Peyer's patch (tissue), 4 donors: ENCODE measurements at places on chromosomes 12 and 14.

GRCh38 chr14:92457016-92457565 is 56.5 kb upstream of the RIN3 start:
- no peak for DNase-seq

DNA sequence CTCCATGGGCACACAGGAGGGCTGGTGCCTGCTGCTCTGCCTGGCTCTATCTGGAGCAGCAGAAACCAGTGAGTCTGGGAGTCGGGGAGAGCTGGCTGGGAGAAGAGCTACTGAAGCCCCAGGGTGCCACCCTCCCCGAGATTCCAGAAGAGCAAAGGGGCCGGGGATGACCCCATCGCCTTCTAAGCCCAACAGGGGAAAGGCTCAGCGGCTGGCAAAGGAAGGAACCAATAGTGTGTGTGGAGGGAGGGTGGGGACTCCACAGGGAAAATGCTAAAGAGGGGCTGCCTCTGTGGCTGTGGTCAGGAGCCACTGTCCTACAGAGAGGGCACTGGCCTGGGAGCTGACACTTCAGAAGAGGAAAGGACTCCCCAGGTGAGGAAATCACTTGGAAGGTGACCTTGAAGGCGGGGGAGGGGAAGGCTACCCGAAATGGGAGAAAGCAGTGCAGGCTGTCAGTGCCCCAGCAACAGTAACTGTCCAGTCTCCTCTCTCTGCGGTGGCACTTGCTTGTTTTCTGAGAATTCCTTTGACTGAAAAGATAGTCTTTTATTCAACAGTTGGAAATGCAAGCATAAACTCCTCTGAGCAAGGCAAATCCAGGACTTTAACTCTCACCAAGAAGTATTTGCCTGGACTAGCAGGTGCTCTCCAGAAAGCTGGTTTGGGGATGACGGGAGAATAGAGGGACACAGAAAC is 552 bp downstream of the TAPBPL start:
- peak; percentile 70 for DNase-seq

DNA sequence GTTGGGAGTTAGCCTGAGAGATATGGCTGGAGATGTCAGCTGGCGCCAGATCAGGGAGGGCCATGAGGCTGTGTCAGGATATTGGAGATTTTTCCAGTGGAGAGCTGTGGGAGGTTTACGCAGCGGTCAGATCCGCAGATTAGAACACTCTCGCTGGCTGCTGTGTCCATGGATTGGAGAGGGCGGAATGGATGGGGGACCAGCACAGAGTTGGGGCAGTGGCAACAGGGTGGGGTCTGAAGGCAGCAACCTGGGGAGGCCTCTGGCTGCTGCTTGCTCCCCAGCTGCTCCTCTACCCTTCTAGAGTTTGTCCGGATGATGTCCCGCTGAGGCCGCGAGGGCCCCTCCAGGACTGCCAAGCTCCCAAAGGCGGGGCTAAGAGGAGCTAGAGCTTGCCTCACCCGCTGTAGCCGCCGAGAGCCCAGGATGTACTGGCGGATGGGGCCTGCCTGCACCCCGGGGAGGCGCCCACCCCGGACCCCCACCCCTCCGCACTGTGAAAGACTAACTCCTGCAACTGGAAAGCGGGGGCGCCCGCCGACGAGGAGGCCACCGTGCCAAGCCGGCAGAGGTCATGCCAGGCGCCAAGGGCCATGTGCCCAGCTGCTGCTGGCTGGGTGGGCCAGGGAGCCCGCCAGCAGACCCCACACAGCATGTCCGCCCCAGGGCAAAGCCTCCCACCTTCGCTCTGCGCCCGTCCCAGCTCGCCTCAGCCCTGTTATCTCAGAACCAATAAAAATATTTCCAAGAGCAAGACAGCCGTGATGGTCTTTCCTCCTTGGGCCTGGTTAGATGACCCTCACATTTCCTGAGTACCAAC is 20.2 kb upstream of the MLEC start:
- no peak for DNase-seq

GRCh38 chr14:60125918-60126317 is 34.2 kb downstream of the PCNX4 start:
- no peak for DNase-seq

DNA sequence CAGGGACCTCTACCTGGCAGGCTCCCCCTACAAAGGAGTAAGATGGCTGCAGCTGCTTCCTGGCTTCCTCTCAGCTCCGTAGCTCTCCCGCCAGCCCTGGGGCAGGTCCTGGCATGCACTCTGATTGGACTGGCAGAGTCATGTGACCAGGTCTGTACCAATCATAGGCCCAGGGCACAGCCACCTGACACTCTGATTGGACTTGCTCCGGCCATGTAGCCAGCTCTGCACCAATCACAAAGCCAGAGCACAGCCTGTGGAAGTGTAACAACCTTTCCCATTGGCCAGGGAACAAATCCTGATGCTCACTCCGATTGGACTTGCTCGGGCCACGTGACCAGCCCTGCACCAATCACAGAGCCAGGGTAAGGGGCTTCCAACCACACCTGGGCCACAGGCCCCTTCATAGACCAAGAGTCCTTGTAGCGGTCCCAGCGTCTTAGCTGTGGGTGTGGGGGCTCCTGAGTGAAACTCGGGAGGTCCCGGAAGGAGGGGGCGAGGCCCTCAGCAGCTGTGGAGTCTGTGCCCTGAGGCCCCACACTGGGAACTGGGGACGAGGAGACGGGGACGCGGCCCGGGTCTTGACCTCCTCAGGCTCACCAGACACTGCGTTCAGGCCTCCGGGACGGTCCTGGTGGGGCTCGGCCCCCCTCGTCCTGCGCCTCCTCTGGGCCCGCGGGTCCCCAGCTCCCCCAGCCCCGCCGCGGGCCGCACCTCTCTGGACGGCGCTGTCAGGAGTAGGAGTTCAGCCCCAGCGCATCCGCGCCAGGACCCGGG is 210.6 kb downstream of the ADGRD1 start:
- DNase-seq, result no peak

- no peak for DNase-seq
Observed at GRCh38 chr14:80491131-80491530, 279.8 kb upstream of the DIO2 start.

DNA sequence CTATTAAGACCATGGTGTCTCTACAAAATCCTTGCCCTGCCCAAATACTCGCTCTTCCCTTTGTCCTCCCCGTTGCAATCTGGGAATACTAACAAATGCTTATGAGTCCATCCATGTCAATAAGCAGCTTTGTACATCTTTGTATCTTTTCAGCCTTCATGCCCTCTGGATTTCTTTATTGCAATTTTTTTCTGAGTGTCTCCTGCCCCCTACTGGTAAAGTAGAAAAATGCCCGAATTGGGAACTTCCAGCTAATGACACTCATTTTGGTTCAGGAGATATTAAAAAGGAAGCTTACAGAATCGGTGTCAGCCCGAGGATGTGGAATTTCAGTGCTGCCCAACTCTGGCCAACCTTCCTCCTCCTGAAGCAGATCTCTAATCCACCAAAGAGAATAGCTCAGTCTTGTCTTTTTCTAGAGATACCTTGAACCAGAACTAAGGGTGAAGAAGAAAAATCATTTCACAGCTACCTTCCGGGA is 46.0 kb downstream of the SH2B3 start:
- DNase-seq, result no peak

GRCh38 chr14:67618617-67619063 is 1.1 kb upstream of the ARG2 start:
- no peak for DNase-seq

DNA sequence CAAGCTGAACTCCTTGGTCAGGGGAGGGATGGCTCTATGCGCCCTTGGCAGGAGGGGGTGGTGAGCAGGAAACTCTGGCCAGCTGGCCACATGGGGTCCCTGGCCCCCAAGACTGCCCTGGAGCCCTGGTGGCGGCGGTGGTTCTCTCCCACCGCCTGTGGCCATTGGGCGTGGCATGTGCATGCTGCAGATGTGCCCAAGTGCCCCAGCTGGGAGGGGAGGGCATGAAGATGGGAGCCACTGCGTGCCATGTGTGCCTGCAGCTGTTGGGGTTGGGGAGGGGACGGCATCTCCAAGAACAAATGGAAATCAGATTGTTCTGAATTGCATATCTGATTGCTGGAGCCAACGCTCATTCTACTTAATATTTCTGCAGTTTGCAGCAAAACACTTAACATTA is 115.7 kb upstream of the IGF1 start:
- no peak for DNase-seq

DNA sequence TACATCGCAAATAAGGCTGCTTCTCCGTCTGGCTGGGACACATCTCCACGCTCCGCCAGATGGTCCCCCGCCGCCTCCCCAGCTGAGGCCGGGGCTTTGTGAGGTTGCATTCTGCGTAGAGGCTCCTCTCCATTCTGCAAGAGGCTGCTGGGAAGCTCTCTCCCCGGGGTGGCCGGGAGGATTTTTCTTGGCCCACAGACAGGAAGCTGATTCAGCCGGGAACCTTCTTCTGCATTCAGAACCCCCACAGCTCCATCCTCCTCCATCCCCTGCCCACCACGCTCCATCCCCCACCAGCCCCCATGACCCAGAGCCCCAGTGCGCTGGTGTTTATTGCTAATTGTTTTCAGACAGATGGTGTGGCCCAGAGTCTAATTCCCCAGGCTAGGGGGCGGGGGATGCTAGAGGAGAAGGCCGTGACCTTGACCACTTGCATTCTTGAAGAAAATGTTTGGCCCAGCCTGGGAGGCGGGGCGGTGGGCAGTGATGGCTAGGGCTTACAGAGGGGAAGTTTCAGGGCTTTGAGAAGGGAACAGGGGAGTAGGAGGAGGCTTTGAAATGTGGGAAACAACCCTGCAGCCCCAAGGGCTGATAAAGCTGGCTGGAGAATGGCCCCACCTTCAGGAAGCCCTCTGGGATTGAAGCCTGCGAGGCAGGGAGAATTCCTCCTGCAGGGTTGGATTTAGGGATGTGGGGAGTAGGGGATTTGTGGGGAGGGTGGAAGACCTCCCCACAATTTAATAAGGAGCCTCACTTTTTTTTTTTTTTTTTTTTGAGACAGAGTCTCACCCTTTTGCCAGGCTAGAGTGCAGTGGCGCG is 88.5 kb upstream of the NCOR2 start:
- DNase-seq, result peak; percentile 57
